ENCODE measurements at places on chromosomes 2 and 18.

GRCh38 chr18:56952026-56952425 lies 194.9 kb upstream of the BOD1L2 start:
- DNase-seq = no peak

DNA sequence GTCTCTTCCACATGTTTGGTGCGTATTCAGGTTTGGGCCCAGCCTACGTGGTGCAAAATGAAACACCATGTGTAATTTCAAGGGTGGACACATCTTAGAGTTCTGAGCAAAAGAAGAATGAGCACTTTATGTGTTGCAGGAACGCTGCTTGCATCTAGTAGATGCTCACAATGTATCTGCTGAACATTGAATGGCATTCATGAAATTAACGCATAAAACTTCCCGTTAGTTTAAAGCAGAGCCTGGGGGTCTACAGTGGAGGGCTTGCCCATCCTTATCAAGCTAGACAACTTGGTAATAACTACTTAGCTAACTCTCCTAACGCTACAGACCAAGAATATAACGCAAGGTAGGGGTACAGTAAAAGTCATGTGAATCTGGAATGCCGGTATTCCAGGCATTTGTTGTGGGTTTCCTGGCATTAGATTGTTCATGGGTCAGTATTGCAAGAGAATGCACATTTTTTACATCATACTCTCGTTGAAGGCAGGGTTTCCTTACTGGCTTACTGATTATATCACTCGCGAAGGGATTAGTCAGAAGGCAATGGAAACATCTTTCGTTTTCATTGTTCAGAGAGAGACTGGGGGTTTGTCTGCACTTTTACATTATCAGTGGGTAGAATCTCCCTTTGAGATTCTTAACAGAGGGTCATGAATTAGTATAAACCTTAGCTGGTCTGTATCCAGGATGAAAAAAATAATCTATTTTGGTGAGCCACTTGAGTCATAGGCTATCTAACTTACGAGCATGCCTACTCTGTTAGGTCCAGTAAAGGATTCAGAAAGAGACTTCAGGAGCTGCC lies 229.5 kb upstream of the EPAS1 start:
- DNase-seq = no peak

DNA sequence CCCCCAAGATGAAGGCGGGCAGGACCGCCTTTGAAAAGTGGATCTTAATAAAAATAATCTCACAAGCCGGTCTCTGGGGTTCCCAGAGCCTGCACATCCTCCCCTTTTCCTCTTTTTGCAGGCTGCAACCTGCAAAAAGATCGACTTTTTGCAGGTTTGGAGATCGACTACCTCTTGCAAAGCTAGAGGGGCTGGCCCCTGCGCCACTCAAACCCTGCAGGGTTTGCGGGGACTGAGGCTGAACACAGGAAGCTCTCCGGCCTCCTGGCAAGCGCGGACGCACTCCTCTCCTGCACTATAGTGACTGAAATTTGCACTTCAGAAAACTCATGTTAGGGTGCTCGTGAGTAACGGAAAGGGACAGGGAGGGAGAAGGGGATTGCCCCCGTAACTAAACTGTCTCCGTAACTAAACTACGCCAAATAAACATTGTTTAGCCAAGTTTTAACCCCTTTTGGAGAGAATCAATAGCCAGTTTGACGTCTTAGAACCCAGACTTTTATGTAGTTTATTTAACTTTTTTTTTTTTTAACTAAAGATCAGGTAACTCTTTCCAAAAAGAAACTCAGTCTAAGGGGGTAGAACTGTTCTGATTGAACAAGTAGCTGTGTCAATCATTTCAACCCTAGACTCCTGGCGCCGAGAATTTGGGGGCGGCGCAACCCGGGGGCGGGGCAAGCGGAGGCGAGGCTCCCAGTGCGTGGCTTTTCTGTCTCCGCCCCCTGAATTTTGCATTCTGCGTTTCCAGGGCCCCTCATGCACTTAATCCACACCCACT lies 2.5 kb downstream of the IGFBP5 start:
- DNase-seq = no peak

DNA sequence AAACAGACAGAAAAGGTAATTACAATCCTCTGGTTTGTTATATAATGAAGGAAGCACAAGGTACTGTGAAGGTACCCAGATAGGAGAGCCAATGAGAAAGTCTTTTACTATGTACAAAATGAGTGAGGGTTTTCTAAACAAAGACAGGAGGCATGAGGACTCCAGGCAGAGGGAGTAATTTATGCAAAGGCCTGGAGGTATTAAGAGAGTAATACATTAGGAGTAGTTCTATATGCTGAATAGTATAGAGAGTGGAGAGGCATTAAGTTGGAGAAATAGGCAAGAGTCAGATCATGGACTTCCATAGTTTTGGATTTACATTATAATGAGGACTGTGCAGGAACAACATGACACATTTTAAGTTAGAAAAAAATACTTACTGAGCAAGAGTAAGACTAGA lies 216.0 kb downstream of the SCG2 start:
- DNase-seq = no peak

DNA sequence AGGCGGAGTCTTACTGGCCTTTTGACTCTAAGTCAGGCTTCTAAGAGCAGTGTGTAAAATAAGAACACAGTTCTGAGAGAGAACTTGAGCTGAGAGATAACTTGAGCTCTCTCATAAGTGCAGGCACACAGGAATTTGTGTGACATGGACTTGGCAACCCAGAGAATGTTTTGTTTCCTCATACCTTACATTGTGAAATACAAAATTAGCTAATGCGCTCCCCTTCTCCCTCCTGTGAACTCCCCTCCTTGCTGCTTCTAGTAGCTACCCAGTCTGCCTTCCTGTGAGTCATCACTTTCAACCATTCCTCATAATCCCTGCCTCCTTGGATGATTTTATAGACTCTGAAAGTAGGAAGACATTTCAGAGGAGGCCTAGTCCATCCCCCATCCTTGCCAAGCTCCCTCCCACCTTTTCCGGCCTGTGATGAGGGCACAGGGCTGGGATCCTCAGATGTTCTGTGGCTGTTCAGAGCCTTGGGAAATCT lies 22.6 kb downstream of the FER1L5 start:
- DNase-seq = peak; percentile 95

GRCh38 chr2:7672027-7672684 lies 754.9 kb downstream of the RNF144A start:
- DNase-seq = peak; percentile 35

DNA sequence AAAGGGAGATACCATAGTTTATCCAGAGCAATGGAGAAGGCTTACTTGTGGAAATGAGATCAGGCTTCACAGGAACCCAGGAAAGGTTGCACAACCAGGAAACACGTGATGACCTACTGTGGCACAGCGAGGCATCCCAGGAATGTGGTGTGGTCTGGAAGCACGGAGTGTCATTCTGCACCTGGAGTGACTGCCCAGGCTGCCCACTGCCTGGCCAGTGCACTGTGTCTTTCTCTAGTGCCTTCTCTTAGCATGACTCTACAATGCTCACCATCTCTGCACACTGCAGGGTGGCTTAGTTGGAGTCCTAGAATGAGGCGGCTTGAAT lies 48.9 kb downstream of the CHST9 start:
- DNase-seq = no peak

DNA sequence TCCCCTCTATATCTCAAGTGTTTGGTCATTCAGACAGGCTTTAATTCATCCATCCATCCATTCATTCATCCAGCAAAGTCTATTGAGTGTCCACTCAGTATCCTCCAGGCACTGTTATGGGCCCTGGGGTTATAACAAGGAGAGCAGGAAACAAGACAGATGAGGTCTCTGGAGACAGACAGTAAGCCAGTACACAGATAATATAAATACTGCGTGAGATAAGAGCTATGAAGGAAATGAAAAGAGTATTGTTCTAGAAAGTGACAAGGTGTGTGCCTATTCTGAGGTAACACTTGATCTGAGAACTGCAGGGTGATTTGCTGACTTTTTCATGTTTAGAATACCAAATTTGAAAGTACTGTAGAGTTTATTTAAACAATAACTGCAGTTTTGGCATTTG lies 98.3 kb downstream of the OSBPL6 start:
- no peak for DNase-seq

DNA sequence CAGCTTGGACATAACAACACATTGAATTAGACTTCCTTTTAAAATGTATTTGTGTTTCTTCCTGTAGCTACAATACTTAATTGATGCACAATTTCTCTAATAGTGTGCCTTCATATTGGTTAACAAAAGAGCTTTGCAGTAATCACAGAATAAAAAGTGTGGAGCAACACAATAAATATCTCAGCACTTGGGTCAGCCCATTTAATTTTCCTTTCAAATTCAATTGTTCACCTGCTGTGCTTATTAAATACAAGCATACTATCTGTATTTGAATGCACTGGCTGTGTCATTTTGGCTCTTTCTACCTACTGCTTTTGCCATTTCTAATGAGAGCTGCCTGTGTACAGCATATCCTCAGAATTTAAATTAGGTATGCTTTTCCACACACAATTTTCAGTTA lies 1641.3 kb upstream of the SLC39A10 start:
- no peak for DNase-seq

GRCh38 chr2:112150851-112151250 lies 12.7 kb downstream of the FBLN7 start:
- no peak for DNase-seq

DNA sequence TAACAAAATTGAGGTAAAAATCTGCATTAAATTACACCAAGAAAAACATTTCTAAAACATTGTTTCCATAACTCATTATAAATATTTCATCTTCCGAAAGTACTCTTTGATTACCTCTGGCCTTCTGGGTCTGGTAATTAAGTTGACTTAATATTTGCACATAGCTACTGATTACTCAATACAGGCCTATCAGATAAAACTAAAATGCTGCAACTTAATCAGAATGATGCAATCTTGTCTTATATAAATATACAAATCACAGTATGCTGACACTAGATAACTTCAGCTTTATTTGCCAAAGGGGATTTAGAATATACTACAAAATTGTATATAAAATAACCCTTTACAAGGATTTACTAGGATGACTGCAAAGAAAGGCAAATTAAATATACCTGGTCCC lies 49.3 kb downstream of the SLC35F5 start:
- DNase-seq = no peak

DNA sequence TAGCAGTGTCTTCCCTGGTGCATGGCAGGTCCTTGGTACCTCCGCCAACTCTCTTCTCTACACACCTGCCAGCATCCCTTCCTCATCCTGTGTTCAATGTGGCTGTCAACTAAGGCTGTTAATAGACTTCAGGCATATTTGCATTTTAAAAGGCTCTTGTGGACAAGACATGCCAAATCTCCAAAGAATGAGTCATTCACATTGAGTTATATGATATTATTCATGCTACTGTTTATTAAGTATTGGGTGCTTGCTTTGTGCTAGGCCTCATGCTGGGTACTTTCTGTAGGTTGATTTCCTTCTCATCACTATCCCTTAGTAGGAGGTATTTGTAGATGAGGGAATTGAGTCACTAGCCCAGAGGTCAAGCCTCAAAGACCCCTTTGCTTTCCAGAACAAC lies 5.2 kb downstream of the MYO1B start:
- no peak for DNase-seq

- DNase-seq = no peak
Measured at GRCh38 chr2:218745559-218746469, 35.2 kb downstream of the TTLL4 start.

GRCh38 chr18:3612315-3612714 lies 162.3 kb downstream of the TGIF1 start:
- no peak for DNase-seq

DNA sequence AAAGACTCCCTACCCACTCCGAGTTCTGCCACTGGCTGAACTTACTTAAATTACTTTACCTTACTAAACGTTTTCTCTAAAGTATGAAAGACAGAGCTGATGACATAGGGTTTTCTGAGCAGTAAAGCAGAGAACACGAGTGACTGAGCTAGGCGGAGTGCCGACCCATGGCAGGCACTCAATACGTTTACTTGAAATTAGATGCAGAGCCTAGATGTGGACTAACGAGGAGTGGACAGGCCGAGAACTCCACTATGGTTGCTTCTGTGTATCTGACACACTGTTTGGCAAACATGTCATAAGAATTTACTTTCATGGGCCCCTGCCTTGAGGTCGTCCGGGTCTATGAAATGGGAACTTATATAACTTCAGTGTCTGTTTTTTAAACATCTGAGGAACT lies 471.0 kb downstream of the STK39 start:
- no peak for DNase-seq

DNA sequence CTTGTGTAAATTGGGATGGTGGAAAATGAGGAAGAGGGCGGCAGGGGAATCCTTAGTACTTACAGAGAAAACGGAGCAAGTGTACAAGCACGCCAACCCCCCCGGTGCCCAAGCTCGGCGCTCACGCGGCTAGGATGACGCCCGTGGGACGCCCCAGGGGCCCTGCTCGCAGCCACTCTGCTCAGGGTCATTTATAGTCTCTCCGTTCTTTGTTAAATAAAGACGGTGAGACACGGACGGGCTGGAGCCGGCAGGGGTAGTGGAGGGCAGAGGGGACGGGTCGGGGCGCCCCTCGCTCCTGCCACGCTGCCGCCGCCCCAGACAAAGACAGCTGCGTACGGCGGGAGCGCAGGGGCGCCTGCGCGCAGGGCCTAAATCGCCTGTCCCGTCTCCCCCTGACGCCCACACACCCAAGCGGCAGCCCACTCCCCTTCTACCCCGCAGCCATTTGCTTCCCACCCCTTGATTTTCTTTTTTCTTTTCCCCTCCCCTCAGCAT lies 37.8 kb downstream of the PCBP1 start:
- peak; percentile 88 for DNase-seq

DNA sequence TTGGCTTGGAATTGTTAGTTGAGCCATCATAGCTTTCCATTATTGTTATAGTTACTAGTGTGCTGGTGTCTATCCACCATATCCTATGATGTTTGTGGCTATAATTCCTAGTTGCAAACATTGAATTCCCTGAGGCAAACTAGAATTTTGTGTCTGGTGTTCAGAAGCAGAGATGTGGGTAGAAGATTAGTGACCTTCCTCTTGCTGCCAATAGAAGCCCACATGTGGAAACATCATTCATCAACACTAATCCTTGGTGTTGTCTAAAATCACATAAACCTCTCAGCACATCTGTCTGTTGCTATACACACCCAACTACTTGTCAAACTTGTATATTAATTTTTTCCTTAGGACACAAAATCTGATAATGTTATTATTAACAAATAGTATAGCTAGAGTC lies 374.1 kb downstream of the TGIF1 start:
- no peak for DNase-seq

DNA sequence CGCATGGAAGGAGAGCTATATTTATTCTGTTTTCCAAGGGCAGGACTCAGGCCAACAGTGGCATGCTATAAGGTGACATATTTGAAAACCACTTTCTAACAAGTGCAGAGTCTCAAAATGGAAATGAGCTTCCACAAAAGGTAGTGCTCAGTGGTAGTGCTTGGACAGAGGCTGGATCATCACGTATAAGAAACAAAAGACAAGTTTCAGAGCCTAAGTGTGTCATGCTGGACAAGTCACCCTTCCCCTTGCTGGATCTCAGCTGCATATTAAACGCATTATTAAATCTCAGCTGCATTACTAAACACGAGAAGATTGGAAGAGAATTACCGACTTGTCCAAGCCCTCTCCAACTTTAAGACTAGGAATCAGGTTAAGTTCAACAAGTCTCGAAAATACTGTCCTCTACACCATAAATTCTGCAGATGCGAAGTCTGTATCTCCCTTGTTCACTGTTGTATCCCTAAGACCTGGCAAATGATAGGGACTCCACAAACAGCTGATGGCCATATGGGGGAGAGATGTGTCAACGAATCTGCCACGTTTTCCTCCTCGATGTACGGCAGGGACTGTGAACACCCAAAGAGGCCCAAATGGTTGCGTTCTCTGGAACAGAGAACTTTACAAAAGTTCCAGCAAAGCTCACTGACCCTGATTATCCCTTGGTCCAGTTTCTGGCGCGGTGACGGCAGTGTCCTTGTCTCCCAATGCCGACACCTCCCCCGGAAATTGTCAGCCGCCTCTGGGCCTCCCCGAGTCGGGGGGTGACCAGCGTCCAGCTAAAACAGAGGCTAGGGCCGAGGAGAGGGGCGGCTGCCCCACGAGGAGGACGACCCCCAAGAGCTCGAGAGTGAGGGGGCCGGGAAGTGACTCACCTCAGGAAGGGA lies 611 bp downstream of the NOL10 start:
- DNase-seq = peak; percentile 18

Measured in inflammatory macrophage treated with lipopolysaccharide for 1 hour (primary cell).